ENCODE measurements at places on chromosomes 7 and 10.

- DNase-seq, result no peak
These were observed 98.4 kb upstream of the GJD4 start for GRCh38 chr10:35506741-35507140.

- DNase-seq, result no peak
These were observed 144.8 kb downstream of the CPEB3 start for GRCh38 chr10:92146107-92146506.

- DNase-seq, result no peak
These were observed 38.1 kb upstream of the SEMA3A start for GRCh38 chr7:84232646-84233045.

- DNase-seq, result no peak
These were observed 76.4 kb downstream of the WDR37 start for GRCh38 chr10:1132584-1132983.

DNA sequence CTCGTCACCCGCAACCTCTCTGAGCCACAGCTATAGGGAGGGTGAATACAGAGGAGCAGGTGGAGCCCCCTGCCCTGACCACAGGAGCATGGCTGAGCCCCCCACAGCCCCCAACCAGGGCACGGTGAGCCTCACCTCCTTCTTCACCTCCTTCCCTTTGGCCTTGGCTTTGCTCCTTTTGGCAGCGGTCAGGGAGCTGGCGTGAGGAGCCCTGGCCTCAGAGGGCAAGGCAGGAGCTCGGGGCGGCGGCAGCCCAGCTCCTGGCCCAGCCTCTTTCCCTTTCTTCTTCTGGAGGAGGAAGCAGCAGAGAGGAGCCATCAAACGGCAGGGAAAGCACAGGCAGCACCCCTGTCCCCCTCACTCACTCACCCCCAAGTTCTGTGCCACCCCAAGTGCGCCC is 42.2 kb downstream of the SLC29A4 start:
- DNase-seq, result no peak

GRCh38 chr7:95649546-95649945 is 53.2 kb upstream of the PDK4 start:
- DNase-seq, result no peak

GRCh38 chr7:50980411-50980810 is 197.7 kb upstream of the GRB10 start:
- no peak for DNase-seq

DNA sequence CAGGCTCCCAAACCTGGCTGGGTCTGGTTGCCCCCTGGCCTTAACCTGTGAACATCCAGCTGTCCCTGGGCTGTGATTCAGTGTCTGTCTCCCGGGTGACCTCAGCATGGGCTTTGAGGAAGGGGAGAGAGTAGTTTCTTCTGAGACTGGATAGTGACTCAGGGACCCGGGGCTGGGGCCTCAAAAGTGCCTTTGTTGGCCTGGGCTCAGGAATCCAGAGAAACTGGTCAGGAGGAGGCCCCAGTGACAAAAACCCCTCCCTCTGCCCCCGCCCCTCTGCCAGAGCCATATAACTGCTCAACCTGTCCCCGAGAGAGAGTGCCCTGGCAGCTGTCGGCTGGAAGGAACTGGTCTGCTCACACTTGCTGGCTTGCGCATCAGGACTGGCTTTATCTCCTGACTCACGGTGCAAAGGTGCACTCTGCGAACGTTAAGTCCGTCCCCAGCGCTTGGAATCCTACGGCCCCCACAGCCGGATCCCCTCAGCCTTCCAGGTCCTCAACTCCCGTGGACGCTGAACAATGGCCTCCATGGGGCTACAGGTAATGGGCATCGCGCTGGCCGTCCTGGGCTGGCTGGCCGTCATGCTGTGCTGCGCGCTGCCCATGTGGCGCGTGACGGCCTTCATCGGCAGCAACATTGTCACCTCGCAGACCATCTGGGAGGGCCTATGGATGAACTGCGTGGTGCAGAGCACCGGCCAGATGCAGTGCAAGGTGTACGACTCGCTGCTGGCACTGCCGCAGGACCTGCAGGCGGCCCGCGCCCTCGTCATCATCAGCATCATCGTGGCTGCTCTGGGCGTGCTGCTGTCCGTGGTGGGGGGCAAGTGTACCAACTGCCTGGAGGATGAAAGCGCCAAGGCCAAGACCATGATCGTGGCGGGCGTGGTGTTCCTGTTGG is at the start of gene CLDN4:
TSS of gene CLDN4 (plus strand) at position 316 of the 903 bp plus-strand sequence. CDS start at position 522, 206 bp downstream.
- no peak for DNase-seq

DNA sequence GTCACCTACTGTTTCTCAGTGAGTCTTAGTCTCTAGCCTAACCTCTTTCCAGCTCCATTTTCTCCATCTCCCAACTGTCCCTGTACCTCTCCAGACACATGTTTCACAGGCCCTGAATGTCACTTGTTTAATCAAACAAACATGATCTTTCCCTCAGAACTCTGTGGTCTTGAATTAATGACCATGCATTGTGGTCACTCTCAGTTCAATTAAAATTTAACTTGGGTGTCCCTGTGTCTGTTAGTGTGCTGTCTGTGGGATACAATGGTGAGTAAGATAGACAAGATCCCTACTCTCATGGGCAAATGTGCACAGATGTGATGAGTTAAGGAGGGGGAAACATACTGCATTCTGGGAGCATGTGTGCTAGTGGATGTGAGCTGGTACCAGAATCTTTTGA is 65.0 kb downstream of the RBM33 start:
- no peak for DNase-seq

DNA sequence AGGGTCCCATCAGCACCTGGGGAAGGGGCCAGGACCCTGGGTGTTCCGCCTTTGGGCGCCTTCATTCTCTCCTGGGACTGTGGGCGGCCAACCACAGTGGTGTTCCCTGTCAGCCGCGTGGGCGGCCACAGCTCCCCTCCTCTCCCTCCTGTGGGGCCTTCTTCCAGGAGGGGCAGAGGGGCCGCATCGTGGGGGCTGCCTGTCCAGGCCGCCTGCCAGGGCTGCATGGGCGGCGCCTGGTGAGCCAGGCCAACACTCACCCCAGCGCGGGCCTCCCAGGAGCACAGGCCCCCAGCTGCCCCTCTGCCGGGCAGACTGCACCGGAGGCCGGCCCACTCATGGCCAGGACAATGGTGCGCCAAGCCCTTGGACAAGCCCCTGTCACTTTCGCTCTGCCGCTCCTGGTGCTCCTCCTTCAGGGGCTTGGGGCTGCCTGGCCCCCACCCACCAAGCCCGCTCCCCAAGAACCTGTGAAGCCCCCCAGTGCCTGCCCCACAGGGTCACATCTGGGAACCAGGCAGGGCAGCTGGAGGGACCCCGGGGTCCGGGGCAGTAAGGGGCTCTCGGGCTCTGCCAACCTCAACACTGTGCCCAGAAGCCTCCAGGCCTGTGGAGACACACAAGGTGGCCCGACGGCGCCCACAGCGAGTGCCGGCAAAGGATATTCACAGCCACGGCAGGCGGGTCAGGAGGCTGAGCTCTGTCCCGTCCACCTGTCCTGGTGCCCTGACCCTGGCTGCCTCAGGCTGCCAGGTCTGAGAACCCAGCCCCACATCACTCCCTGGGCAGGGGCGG is 42.8 kb downstream of the AP5Z1 start:
- no peak for DNase-seq

GRCh38 chr7:5580714-5581395 is 157.2 kb upstream of the TNRC18 start:
- no peak for DNase-seq

GRCh38 chr10:47184724-47185330 is 115.2 kb upstream of the GDF10 start:
- DNase-seq, result no peak

DNA sequence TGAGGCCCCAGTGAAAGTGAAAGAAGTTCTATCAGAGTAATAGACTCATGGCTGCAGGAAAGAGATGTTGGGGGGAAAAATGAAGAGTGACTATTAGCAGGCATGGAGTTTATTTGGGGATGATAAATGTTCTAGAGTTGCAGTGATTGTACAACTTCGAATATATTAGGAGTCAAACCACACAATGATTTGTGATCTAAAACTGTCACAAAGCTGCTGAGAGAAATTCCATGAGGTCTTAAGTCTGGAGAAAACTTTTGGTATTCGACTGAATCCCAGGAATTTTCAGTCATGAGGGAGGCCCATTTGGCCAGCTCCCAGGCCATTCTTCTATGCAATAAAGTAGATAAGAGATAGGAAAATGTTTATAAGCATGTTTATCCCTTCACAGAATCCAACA is 55.9 kb upstream of the UNC5B start:
- no peak for DNase-seq

- no peak for DNase-seq
These were observed 23.1 kb upstream of the XRCC2 start for GRCh38 chr7:152699079-152699478.

DNA sequence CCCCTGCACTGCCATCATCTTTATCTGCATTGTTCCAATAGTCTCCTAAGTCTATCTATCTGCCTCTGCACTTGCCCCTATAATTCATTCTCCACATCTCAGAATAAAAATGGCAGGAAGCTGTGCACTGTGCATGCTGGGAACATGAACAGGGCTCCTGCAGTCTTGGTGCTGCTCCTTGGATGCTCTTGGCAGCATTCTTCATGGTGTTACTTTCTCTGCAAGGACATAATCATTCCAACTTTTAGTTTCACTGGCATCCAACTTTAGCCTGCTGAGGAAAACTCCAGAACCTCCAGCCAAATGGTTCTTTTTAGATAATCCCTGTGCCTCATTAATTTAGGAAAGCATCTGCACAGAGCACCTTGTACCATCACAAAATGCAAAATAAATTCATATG is 208.3 kb downstream of the STK31 start:
- no peak for DNase-seq

- no peak for DNase-seq
These were observed 225.9 kb downstream of the TRIL start for GRCh38 chr7:28732071-28732869.

DNA sequence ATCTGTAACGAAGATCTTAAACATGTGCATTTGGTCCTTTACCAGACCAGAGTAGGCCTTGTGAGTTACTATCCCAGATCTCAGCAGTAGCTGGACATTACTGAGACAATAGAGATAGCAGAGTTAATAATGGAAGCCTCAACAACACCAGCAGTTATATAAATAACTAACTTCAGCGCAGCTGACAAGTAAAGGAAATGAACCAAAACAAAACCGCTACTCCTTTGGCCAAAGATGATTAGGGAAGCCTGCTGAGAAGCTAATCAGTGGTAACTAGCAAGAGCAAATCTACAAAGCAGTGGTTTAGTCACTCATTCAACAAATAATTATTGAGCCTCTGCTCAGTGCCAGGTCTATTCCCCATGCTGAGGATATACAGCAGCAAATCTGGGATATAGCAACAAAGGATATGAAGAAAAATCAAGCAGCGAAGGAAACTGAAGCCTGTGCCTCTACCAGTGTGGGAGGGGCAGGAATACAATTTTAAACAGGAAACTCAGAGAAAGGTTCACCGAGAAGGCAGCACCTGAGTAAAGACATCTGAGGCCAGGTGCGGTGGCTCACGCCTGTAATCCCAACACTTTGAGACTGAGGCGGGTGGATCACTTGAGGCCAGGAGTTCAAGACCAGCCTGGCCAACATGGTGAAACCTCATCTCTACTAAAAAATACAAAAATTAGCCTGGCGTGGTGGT is 103.6 kb downstream of the ELMO1 start:
- DNase-seq, result peak; percentile 38

- DNase-seq, result no peak
These were observed 353.8 kb downstream of the GPR37 start for GRCh38 chr7:124411796-124412195.

GRCh38 chr10:110273474-110273873 is 31.2 kb downstream of the SMNDC1 start:
- DNase-seq, result peak; percentile 19

GRCh38 chr10:125441151-125441550 is 241.8 kb downstream of the TEX36 start:
- DNase-seq, result no peak

- DNase-seq, result no peak
These were observed 38.2 kb upstream of the SLC26A4 start for GRCh38 chr7:107622429-107622828.

- DNase-seq, result no peak
These were observed 10.4 kb upstream of the TRIM8 start for GRCh38 chr10:102633848-102634247.

- DNase-seq, result no peak
These were observed 62.5 kb downstream of the CSGALNACT2 start for GRCh38 chr10:43200538-43201390.

GRCh38 chr7:2862831-2863361 is 18.8 kb upstream of the GNA12 start:
- peak; percentile 21 for DNase-seq

DNA sequence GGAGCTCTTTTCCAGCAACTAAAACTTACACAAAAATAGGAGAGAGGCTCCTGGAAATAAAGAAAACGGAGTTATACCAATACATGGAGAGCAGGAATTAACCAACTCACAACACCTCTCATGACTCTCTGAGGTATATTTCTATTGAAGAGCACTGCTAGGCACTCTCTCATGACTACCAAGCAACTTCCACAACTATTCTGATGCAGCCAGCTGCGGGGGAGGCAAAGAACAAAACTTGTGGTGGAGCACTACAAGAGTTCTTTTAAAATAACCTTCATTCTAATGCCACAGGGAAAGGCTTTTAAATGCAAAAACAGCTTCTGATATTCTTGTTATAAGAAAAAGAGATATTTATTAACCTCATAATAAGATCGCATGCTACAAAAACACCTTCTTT is 140.7 kb downstream of the SLC25A13 start:
- no peak for DNase-seq

- no peak for DNase-seq
These were observed 39.1 kb downstream of the SCRN1 start for GRCh38 chr7:29950480-29950879.

- DNase-seq, result no peak
These were observed 72.5 kb upstream of the NKX6-2 start for GRCh38 chr10:132858121-132859081.

- DNase-seq, result no peak
These were observed 61.2 kb downstream of the MPLKIP start for GRCh38 chr7:40073239-40073638.

DNA sequence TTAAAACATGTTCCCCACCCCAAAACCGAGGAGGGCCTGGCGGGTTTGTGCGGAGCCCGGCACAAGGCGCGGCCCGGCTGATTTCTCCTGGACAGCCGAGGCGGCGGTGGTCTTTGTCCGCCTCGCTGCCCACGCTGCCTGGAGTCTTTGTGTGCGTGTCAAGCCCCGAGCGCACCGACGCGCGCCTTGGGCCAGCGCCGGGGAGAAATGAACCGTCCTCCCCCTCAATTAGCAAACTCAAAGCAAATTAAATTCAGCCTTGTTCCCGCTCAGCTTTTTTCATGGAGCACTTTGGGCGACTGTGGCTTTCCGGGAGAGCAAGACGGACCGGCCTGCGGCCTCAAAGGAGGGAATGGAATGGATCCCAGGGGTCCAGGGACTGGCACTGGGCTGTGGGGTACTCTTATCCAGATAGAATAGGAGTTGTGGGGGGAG is 4.1 kb downstream of the EMX2 start:
- DNase-seq, result no peak

DNA sequence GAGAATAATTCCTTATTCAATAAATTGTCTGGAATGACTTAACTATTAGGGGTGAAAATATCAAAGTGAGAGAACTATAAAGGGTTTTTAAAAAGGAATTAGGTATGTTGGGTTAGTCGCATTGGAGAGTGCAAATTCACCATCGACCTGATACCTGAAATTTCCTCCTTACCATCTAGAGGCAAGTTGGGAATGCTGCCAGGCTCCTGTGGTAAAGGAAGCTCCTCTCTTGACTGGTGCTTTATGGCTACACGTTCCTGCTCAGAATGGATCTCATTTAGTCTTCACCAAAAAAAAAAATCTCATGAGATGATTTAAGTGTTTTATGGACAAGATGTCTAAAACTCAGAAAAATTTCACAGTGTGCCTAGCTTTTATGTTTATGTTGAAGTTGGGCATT is 129.8 kb downstream of the EGFR start:
- no peak for DNase-seq
